ENCODE measurements at places on chromosomes 5 and 9. TPM values are rescaled to one million over a fixed set of nuclear protein-coding genes. Genes with fewer than 3 reads are reported as not detected.

CCDC183 gene
- 0.06 TPM for polyA plus RNA-seq

PCA3 gene
- not detected for polyA plus RNA-seq

GRIA1 gene
- polyA plus RNA-seq: not detected

TMEM174 gene
- polyA plus RNA-seq: not detected

BSPRY gene
- 0.54 TPM for polyA plus RNA-seq

FBLL1 gene
- polyA plus RNA-seq: not detected

- DNase-seq: no peak
Observed at GRCh38 chr5:66652818-66653217, 56.6 kb downstream of the MAST4 start.

GRCh38 chr9:3125602-3126405 is 281.9 kb upstream of the PUM3 start:
- no peak for DNase-seq

GRCh38 chr5:62779010-62779422 is 200.4 kb downstream of the LRRC70 start:
- no peak for DNase-seq

GRCh38 chr5:128007939-128008338 is 75.6 kb upstream of the SLC12A2 start:
- no peak for DNase-seq

DNA sequence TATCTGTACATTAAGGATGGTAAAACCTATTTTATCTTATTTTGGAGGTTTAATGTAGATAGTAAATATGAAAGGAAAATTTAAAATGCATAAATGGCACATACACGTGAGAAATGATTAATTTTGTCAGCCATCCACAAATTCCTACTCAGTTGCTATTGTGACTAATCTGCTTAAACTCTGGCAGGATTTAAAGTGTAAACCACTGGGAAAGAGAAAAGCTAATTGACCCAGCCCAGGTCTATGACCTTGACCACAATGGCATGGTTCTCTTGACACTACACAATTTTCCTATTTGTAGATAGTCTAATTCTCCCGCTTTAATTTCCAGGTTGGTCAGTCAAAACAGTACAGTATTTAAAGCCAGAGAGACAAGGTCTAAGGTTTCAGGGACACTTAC is 459.0 kb upstream of the KLF4 start:
- DNase-seq: no peak

DNA sequence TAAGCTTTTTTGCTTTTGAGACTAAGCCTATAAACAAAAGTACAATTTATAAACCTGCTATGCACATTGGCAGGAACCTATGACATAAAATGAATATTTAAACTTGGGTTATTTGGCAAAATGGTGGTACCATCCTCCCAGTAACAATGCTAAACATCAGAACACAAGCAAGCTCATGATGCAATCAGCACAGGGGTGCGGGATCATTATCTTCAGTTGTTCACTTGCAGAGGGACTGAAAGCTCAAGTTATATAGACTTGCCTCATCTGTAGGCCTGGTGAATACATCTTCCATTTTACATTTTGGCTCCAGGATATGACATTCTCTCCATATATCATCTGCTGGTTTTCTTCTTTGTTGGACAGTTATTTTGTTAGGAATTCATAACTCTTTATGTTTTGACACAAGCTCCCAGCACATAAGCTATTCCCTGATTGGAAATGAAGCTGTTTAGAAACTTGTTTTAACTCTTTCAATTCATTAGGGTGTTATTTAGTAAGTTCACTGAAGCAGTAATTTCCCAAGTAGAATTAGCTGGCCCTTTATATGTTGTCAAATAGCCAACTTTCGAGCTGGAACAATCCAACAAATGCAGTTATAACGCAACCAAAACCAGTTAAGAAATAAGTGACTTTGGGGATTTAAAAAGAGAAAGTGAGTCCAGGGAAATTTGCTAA is 124.7 kb upstream of the LIFR start:
- DNase-seq: no peak

GRCh38 chr9:127166111-127166510 is 43.7 kb upstream of the ANGPTL2 start:
- DNase-seq: no peak

DNA sequence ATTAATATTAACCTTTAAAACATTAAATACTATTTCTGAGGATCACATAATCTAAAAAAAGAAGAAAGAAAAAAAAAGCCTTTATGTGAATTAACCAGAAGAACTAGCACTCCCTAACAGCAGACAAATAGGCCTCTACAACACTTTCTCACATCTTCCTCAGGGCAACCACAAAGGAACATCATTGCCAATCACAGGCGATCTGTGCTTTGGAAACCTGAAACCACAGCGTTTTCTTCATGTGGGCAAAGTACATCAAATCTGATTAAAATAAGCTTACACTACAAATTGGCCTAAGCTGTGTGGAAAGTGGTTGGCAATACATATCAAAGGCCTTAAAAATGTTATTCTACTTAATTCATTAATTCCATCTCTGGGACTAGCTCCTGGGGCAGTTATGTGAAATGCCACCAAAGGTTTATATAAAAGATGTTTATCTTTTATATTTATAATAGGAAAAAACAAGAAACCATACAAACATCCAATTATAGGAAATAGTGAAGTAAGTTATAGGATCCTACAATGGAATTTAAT is 184.8 kb upstream of the TBCA start:
- no peak for DNase-seq

DNA sequence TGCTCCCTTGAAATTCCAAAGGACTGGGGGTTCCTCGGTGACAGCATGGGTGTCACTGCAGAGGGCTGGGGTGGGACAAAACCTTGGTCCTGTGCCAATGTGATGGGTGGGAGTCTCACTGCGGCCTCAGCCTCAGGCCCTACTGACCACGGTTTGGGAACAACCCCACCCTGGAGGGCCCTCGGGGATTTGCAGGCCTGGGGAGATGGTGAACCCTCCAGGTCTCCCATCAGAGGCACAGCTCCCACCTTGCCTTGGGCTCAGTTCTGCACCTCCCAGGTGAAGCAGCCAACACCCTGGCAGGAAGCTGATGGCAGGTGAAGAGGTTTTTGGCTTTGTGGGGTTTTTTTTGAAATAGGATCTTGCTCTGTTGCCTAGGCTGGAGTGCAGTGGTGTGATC is 286.8 kb downstream of the PBX3 start:
- DNase-seq: no peak

DNA sequence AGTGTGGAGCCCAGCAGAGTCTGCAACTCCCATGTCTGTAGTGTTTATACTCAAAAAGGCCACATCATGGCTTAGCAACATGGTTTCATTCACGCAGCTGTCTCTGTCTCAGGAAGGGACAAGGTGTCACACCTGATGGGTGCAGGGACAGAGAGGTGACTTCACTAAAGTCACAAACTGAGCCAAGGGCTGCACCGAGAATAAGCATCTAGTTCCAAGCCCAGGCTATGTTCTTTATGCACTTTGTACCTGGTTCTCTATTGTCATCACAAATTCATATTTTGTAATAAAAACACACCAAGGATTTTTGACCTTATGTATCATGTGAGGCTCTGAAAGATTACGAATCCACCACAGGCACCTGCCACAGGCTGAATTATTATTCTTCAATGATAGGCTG is 64.9 kb upstream of the STK32A start:
- DNase-seq: no peak

GRCh38 chr5:43041669-43042175 is 1.6 kb upstream of the ANXA2R start:
- no peak for DNase-seq

DNA sequence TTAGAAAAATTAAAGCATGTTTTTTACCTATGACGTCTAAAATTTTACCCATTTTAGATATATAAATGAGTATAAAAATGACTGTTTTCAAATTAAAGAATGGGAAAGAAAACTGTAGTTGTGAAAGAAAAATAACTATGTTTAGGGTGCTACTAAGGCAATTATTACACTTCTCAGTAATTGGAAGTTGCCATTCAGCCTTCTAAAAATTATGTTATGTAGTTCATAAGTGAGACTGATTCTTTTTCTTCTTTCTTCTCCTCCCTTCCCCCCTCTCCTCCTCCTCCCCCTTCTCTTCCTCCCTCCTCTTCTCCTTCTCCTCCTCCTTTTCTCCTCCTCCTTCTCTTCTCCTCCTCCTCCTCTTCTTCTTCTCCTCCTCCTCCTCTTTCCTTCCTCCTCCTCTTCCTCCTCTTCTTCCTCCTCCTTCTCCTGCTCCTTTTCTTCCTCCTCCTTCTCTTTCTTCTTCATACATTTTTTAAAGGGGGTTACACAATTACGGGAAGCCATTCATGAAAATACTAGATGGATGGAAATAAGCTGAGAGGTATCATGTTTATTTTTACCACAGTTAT is 223.6 kb downstream of the CETN3 start:
- DNase-seq: no peak

GRCh38 chr9:105678163-105678562 is 15.9 kb downstream of the TAL2 start:
- DNase-seq: no peak

Data from keratinocyte (primary cell).